Nephron progenitor cell (in vitro differentiated cells): ENCODE measurements at places on chromosomes 12 and 14.

GRCh38 chr12:11650286-11651281, 1.1 kb downstream of the ETV6 start:
- DNase-seq: peak; percentile 54

GRCh38 chr12:45575417-45575816, 154.1 kb upstream of the ARID2 start:
- no peak for DNase-seq

DNA sequence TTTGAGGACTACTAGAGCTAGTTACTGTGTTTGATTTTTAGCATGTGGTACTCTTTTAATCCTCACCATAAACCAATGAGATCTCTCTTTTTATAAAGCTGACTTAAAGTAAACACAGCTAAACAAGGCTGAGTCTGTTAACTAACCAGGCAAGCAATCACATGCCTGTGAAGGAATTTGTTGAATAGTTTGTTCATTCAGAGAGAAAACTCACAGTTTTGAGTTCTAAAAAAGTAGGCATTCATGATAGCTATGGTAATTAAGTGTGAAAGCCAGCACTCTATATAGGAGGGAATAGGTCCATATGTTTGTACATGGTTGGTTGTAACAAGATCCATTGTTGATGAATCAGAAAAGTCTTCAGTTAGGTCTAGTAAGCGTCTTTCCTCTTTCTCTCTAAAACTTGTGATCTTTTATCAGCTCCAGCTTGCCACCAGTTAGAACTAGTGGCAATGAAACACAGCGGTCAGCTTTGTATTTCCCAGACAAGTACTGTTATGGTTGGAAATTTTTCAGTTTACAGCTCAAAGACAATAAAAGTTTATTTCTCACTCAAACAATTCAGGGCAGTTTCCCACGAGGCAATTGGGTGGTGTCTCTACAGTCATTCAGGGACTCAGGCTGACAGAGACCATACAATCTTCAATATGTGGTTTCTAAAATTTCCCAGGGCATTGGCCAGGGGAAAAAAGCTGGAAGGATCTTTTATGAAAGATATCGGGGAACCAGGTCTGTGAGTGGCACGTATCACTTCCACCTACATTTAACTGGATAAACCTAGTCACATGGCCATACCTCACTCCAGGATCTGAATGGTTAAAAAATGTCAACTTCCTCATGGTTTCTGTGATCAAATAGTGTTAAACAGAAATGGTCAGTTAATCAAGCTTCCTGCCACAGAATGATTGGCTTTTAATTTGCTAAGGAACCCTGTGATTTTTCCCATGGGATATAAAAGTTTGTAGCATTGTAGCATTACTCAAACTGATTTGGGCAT, 203.1 kb downstream of the KIF21A start:
- no peak for DNase-seq

GRCh38 chr14:101843665-101844064, 82.2 kb downstream of the PPP2R5C start:
- no peak for DNase-seq

- DNase-seq: no peak
Observed at GRCh38 chr12:96462571-96463280, 26.7 kb upstream of the CFAP54 start.

GRCh38 chr12:96241431-96241830, 47.3 kb downstream of the ELK3 start:
- DNase-seq: no peak

DNA sequence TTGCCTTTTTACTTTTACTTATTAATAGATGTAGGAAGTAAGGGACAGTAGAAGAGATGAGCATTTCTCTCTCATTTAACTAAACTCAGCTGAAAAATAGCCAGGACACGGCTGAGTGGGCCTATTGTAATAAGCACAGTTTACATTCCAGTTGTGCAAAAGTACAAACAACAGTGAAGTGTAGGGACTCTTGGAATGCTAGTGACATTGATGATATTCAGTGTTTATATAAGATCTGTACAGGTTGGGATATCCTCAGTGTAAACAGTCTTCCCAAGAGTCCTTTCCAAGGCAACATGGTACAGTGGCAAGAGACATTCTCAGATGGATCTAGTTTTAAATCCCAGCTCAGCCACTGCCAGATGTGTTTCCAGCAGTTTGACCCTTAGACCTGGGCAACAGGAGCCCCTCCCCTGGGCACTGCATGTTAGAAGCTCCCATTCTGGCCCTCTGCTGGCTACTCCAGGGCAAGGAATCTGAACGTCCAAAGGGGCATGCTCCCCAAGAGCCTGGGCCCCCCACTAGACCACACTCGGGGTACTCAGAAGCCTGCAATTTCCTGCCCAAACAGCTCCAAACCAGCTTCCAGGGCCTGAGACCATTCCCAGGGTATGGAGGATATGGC, 55.3 kb downstream of the STAB2 start:
- no peak for DNase-seq

GRCh38 chr12:44640427-44641190, 235.5 kb downstream of the NELL2 start:
- DNase-seq: no peak

DNA sequence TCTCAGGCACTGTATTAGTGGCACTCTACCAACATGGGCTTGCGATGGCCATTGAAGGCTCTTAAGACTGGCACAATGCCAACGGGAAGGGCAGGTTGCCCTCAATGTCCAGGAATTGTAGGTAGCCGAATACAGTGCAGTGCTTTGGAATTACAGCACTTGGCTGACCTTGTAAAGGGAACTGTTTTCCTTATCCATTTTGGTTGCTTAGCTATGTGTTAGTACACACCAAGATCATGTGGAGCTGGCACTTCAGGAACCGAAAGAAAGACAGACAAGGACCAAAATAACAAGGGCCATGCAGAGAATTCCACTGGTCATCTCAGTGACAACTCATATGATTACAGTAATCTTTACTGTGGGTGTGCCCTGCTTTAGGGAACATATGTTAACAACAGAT, 72.7 kb downstream of the DYRK2 start:
- DNase-seq: no peak

DNA sequence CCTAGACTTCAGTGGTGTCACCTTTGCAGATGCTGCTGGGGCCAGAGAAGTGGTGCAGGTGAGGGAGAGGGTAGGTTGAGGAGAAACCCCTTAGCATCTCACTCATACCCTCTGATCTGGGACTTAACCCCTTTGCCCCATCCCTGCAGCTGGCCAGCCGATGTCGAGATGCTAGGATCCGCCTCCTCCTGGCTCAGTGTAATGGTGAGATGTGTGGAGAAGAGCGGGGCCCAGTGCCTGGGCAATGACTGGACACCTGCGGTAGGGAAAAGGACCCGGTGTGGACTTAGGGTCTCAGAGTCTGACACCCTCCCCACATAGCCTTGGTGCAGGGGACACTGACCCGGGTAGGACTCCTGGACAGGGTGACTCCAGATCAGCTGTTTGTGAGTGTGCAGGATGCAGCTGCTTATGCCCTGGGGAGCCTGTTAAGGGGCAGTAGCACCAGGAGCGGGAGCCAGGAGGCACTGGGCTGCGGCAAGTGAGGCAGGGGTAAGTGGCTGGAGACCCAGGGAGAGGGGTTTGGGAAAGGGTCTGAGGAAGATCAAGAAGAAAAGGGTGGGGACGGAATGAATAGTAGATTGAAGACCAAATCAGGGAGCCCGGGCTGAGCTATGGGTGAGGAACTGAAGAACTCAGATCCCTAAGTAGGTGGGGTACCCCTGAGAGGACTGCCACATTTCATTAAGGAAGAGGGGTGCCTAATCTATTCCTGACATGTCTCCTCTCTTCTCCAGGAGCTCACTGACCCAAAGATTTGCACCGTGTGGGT, 7.6 kb downstream of the B4GALNT1 start:
- no peak for DNase-seq

DNA sequence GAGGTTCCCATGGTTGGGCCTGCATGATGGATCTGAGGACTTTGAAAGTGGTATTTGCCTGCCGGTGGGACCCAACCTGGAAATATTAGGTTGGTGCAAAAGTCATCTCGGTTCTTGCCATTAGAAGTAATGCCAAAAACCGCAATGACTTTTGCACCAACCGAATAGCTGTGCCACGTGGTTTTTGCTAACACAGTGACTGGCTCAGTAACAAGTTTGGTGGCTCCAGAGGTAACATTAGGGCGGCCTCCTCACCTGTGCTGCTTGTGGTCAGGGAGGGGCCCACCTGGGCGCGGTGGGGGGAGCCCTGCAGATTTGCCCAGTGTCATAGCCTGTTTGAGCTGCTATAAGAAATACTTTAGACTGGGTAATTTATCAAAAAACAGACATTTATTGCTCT, 1.8 kb downstream of the BDKRB2 start:
- DNase-seq: no peak

DNA sequence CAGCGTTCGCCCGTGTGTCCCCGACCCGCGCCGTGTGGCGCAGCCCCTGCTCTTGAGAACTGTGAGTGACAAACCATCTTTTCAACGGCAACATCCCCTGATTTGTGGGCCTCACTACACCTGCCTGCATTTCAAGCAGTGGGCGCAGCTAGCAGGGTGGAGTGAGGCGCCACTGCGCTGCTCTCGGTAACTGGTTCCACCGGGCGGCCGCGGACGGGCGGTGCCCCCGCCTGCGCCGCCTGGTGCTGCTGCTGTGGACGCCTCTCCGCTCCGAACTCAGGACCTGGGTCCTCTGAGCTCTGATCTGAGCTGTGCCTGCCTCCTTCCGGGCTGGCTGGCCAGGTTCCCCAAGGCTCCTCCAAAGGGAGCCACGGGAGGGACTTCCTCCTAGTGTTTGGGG, 5.9 kb upstream of the DEGS2 start:
- DNase-seq: peak; percentile 30

GRCh38 chr12:108400056-108400455, 60.9 kb upstream of the CMKLR1 start:
- DNase-seq: no peak

DNA sequence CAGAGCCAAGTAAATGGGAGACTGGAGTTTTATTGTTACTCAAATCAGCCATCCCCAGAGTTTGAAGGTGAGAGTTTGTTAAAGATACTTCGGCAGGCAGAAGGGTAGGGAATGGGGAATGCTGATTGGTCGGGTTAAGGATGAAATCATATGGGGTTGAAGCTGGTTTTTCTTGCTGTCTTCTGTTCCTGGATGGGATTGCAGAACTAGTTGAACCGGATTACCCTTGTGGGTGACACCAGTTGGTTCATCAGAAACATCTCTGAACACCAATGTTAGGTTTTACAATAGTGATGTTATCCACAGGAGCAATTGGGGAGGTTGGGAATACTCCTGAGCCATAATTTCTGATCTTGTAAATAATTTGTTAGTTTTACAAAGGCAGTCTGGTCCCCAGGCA, 18.7 kb upstream of the SMCO2 start:
- no peak for DNase-seq
